ENCODE measurements at places on chromosomes 4 and X. TPM values are rescaled to one million over a fixed set of nuclear protein-coding genes. Genes with fewer than 3 reads are reported as not detected.

Gene PDLIM3
- total RNA-seq, result 411 TPM

Gene REELD1
- 0.63 TPM for total RNA-seq

Gene NALF2
- total RNA-seq, result 0.26 TPM

Gene PAGE2B
- not detected for total RNA-seq

Gene VCX3A
- not detected for total RNA-seq

Gene ADGRG2
- total RNA-seq, result 4.3 TPM

Gene WDR17
- 3.3 TPM for total RNA-seq

Gene PABPC1L2B
- total RNA-seq, result not detected

Gene ADGRG4
- 0.32 TPM for total RNA-seq

Gene SAP30
- total RNA-seq, result 34.7 TPM

Gene IDUA
- 27.5 TPM for total RNA-seq

Gene CLGN
- 0.21 TPM for total RNA-seq

Gene SYTL4
- 14.4 TPM for total RNA-seq

Gene PHEX
- 0.39 TPM for total RNA-seq

Gene CT45A9
- not detected for total RNA-seq

Gene FNIP2
- 71.0 TPM for total RNA-seq

Gene STATH
- total RNA-seq, result not detected

Gene TEX11
- not detected for total RNA-seq

Gene FGD1
- 12.5 TPM for total RNA-seq

Gene CLNK
- total RNA-seq, result 0.26 TPM

Gene NWD2
- not detected for total RNA-seq

Gene GPRASP1
- total RNA-seq, result 27.3 TPM

Gene EMCN
- 26.5 TPM for total RNA-seq

Gene STARD8
- total RNA-seq, result 17.9 TPM

Gene FGFR3
- total RNA-seq, result 1.2 TPM

Gene SORCS2
- 2.3 TPM for total RNA-seq

Gene PF4V1
- total RNA-seq, result 0.88 TPM

Gene SCD5
- 11.5 TPM for total RNA-seq

Gene SOX3
- total RNA-seq, result not detected

Gene GUF1
- 9.6 TPM for total RNA-seq

Gene PAGE5
- total RNA-seq, result not detected

Gene USP26
- total RNA-seq, result not detected

Gene GYPB
- not detected for total RNA-seq

Gene OTC
- 1.4 TPM for total RNA-seq

Gene TMEM33
- 33.9 TPM for total RNA-seq

Gene MAGEA12
- not detected for total RNA-seq

Gene POLN
- total RNA-seq, result 6.6 TPM

Gene USP17L26
- not detected for total RNA-seq

All from aorta (tissue), 5 donors.